ENCODE measurements at places on chromosomes 2 and 18. TPM values are rescaled to one million over a fixed set of nuclear protein-coding genes. Genes with fewer than 3 reads are reported as not detected.

The RIT2 gene
- not detected for total RNA-seq

The DYSF gene
- total RNA-seq = 140 TPM

DNA sequence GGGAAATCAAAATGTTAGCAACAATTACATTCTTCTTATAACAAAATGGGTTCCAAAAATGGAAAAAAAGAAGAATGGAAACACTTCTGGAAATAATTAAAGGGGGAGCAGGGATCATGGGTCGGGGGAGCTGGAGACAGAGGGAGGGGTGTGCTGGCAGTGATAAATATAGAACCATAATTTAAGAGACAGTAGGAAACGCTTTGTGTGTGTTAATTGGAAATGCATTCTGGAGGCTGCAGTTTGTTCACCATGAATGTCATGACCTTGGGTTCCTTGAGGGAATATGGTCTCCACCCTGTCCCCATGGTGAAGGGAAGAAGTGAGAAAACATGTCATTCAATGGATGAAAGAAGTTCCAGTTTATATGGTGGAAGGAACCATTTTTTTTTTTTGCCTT is 540.7 kb downstream of the TNS1 start:
- DNase-seq = no peak
- H3K4me1 ChIP-seq = peaks cover 13% of the 10 kb centered on the region
- no peak overlapping the region for H3K27ac ChIP-seq
- H3K36me3 ChIP-seq = no peaks in the 10 kb centered on the region
- no peaks in the 10 kb centered on the region for H3K27me3 ChIP-seq

The SPP2 gene
- not detected for total RNA-seq

The CRYGD gene
- not detected for total RNA-seq

DNA sequence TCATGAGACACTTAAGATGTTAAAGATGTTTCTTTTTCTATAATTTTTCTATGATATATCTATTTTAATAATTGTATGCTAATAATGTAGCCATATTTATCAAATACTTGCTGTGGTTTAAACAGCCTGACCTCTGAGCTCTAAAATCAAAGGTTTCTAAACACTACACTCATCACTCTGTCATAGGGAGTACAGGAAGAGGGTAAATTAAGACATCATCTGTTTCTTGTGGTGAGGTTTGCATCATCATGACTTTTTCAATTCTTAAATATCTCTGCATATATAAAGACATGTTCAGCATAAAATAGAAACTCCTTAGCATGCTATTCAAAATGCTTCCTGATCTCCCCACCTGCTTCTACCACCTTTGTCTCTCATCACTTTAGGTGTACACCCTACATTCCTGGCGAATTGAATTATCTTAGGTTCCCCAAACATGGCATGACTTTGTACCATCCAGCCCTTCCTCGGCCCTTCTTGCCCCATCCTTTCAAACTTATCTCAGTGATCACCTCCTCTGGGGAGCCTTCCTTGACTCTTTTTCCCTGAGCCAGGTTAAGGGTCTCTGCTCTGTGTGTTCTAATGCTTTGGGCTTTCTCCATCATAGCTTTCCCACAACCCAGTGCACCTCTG is 105.3 kb upstream of the TTN start:
- H3K36me3 ChIP-seq = no peaks in the 10 kb centered on the region
- H3K4me3 ChIP-seq = no peak overlapping the region
- H3K27me3 ChIP-seq = no peaks in the 10 kb centered on the region
- DNase-seq = peak; percentile 13

The CXCR4 gene
- total RNA-seq = 2.8 TPM

The POLE4 gene
- total RNA-seq = 57.2 TPM

DNA sequence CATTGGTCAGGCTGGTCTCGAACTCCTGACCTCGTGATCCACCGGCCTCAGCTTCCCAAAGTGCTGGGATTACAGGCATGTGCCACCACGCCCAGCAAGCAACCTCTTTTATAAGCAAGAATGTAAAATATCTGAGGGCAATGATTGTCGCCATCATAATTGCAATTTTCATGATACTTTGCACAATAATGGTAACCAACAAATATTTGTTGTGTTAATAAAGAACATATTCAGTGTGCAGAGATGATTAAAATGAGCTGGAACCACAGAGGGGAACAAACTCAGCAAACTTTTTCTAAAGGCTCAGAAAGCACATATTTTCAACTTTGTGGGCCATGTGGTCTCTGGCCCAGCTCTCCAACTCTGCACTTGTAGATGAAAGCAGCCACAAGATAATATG is 115.2 kb upstream of the SIX2 start:
- no peak overlapping the region for H3K4me3 ChIP-seq
- no peak overlapping the region for H3K27ac ChIP-seq
- H3K36me3 ChIP-seq = no peaks in the 10 kb centered on the region
- DNase-seq = no peak
- H3K27me3 ChIP-seq = no peaks in the 10 kb centered on the region
- peaks cover 32% of the 10 kb centered on the region for H3K4me1 ChIP-seq

- no peak overlapping the region for H3K27ac ChIP-seq
- H3K27me3 ChIP-seq = no peaks in the 10 kb centered on the region
- H3K4me1 ChIP-seq = no peaks in the 10 kb centered on the region
- no peaks in the 10 kb centered on the region for H3K36me3 ChIP-seq
Measured at GRCh38 chr2:49342156-49342555, 187.8 kb upstream of the FSHR start.

DNA sequence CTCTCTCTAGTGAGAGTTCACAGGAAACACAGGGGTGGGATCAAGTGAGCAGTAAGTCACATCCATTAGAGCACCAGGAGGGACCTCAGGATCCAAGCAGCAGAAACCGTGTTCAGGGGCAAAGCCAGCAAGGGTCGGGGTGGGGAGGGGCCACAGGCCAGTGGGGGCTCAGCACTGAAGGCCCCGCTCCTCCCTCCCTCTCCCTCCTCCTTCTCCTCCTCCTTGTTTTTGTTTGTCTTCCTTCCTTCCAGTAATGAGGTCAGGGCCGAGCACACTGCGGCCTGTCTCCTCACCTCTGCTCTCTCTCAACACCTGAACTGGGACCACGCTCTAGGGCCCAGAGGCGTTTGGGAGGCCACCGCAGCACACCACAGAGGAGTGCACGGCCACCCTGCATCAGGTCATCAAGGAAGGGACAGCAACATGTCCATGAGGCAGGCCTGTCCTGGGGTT is 20.9 kb downstream of the MTERF4 start:
- H3K27ac ChIP-seq = no peak overlapping the region
- no peak overlapping the region for H3K4me3 ChIP-seq
- no peak for DNase-seq
- H3K36me3 ChIP-seq = no peaks in the 10 kb centered on the region
- no peaks in the 10 kb centered on the region for H3K4me1 ChIP-seq
- H3K27me3 ChIP-seq = no peaks in the 10 kb centered on the region

DNA sequence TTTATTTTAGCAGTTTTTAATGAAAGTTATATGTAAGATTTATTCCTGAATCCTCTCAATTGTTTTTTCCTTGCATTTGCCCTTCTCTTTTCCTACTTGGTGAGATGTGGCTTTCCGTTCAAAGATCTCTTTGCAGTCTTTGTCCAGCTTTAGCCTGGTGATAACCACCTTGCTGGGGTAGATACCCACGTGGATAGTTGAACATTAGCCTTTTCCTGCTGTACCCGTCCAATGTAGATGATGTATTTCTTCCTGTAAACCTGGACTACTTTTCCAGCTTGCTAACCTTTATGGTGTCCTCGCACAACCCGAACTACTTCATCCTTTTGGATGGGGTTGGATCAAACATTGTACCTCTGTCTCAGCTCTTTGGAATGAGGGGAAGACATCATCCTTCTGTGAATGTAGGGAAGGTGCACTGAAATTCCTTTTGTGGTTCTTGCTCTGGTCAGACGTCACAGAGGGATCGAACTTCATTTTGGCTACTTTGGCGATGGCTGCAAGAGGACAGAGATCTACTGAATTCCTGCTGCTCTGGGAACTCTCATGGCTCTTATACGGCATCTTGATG is 293.2 kb upstream of the EPAS1 start:
- no peak overlapping the region for H3K27ac ChIP-seq
- peaks cover 8% of the 10 kb centered on the region for H3K4me1 ChIP-seq
- DNase-seq = peak; percentile 87
- H3K27me3 ChIP-seq = no peaks in the 10 kb centered on the region
- no peaks in the 10 kb centered on the region for H3K36me3 ChIP-seq

GRCh38 chr2:66428986-66429612 is 5.8 kb upstream of the MEIS1 start:
- peak; percentile 38 for DNase-seq
- peaks cover 7% of the 10 kb centered on the region for H3K4me1 ChIP-seq
- no peak overlapping the region for H3K4me3 ChIP-seq
- peaks cover 38% of the 10 kb centered on the region for H3K27me3 ChIP-seq

The SLC40A1 gene
- 3.1 TPM for total RNA-seq

DNA sequence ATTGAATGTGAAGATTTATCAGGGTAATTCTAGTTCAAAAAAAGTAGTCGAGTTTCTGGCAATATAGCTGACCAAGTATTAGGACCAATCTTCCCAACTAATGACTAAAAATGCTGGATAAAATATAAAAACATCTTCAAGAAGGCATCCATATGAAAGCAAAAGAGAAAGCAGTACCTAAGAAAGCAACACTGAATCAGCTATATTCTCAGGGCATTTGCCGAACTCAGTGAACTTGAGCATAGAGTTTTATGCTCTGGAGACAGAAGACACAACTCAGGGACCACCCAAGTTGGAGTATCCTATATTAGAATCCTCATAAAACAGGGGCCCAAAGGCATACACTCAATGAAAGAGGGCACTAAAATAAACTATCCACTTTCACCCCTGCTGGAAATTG is 103.7 kb upstream of the HNRNPA3 start:
- DNase-seq = no peak
- H3K4me1 ChIP-seq = no peaks in the 10 kb centered on the region
- no peak overlapping the region for H3K27ac ChIP-seq
- H3K27me3 ChIP-seq = no peaks in the 10 kb centered on the region
- no peaks in the 10 kb centered on the region for H3K36me3 ChIP-seq
- no peak overlapping the region for H3K4me3 ChIP-seq

DNA sequence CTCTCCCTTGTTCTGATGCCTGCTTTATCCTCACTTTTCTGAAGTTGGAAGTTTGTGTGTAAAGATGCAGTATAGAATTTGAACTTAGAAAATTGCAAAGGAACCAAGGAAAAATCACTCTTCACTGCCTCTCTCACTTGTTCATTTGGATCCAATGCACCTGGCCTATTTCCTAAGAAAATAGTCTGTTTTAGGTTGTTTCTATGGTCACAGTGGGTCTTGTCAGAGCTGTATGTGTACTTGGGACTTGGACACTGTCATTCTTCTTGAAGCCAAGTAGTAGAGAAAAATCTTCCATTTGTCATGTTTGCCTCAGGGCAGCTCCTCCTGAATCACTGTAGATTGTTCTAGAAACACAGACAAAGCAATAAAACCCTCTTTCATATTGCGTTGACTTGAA is 80.3 kb upstream of the SESTD1 start:
- H3K4me1 ChIP-seq = no peaks in the 10 kb centered on the region
- H3K36me3 ChIP-seq = no peaks in the 10 kb centered on the region
- no peak overlapping the region for H3K27ac ChIP-seq
- no peaks in the 10 kb centered on the region for H3K27me3 ChIP-seq
- H3K4me3 ChIP-seq = no peak overlapping the region

The SIGLEC15 gene
- total RNA-seq = 0.19 TPM

DNA sequence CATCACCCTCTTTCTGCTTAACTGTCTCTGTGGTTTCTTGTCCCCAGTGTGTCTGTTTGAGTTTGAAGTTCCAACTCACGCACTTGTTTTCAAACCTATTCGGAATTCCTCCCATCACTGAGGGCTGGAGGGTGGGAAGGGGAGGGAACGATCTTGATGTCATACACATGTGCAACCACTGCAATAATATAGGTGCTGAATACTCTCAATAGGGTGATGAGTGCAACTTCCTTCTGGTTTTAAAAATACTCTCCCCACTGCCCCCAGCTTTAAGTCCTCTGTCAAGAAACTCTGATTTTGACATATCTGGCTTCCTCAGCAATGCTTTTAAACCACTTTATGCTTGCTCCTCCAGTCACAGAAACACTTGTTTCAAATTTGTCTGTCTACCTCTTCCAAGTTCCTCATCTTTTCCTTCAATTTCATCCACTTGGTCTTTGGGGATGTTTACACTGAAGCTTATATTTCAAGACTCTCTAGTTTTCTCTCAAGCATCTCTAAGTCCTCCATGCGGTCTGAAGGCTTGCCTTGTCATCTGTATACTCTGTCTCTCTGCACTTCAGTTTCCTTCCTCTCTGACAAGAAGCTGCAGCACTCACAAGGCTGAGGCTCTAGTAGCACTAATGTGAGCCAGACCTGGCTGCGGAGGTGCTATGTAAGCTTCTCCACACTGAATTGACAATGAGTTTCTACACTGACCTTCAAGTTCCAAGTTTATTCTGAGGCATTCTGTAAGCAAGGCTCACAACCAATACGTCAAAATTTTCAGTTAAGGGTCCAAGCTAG is 422.3 kb downstream of the ZEB2 start:
- peaks cover 12% of the 10 kb centered on the region for H3K4me1 ChIP-seq
- H3K36me3 ChIP-seq = no peaks in the 10 kb centered on the region
- no peak for DNase-seq
- H3K4me3 ChIP-seq = no peak overlapping the region
- H3K27ac ChIP-seq = no peak overlapping the region
- H3K27me3 ChIP-seq = no peaks in the 10 kb centered on the region

DNA sequence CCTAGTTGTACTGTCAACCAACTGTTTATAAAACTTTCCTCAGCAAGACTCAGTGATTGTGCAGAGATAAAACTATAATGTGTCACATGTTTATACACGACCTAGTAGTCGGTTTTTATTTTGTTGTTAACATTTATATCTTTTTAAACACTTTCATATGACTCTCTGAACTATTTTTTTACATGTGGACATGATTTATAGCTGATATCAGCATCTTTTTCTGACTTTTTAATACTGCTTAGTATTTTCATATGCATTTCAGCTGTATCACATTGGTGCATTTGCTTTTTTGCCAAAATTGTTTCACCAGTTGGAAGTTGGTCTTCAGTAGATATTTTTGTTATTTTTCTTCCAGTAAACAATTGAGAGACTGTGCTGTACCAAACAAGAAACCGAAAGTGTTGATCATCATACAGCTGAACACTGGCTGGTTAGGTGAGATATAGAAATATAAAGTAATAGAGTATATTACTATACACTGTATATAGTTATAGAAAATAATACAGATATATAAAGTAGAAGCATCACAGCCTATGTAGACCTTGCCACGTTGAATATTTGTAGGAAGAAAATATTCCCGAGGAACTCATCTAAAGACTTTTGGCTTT is 154.2 kb downstream of the KCTD1 start:
- no peaks in the 10 kb centered on the region for H3K36me3 ChIP-seq
- DNase-seq = no peak
- H3K4me1 ChIP-seq = no peaks in the 10 kb centered on the region
- H3K27ac ChIP-seq = no peak overlapping the region

- peak; percentile 53 for DNase-seq
- no peak overlapping the region for H3K27ac ChIP-seq
- H3K4me1 ChIP-seq = no peaks in the 10 kb centered on the region
- H3K27me3 ChIP-seq = no peaks in the 10 kb centered on the region
- H3K36me3 ChIP-seq = no peaks in the 10 kb centered on the region
- no peak overlapping the region for H3K4me3 ChIP-seq
Measured at GRCh38 chr2:72755647-72756423, 70.0 kb downstream of the EXOC6B start.
